ENCODE measurements at places on chromosomes 4 and X. TPM values are rescaled to one million over a fixed set of nuclear protein-coding genes. Genes with fewer than 3 reads are reported as not detected.

Gene AMOT
- not detected for total RNA-seq

Gene MAP9
- 2.2 TPM for total RNA-seq

Gene MAGEA3
- 2.5 TPM for total RNA-seq

Gene AKAP14
- not detected for total RNA-seq
